SJSA1 (cell line): ENCODE measurements at places on chromosomes 2 and 18.
A peak's percentile ranks its signal among the peaks of the same experiment; 100 is the strongest.

- H3K27me3 ChIP-seq = no peaks in the 10 kb centered on the region
- no peak for DNase-seq
- peaks cover 53% of the 10 kb centered on the region for H3K4me1 ChIP-seq
- H3K27ac ChIP-seq = no peak overlapping the region
- peaks cover 10% of the 10 kb centered on the region for H3K36me3 ChIP-seq
These were observed 2.5 kb downstream of the TMBIM1 start for GRCh38 chr2:218289639-218290315.

- no peak overlapping the region for H3K4me3 ChIP-seq
- no peak for DNase-seq
- no peak overlapping the region for H3K27ac ChIP-seq
- H3K36me3 ChIP-seq = no peaks in the 10 kb centered on the region
These were observed 52.4 kb downstream of the BABAM2 start for GRCh38 chr2:27942612-27943547.

- H3K27me3 ChIP-seq = no peaks in the 10 kb centered on the region
- peak; percentile 31 for DNase-seq
- H3K27ac ChIP-seq = 0 out of 2 replicates have a peak overlapping the region, but pooled peaks have one; percentile 5
- H3K4me3 ChIP-seq = no peak overlapping the region
- H3K36me3 ChIP-seq = no peaks in the 10 kb centered on the region
- peaks cover 12% of the 10 kb centered on the region for H3K4me1 ChIP-seq
These were observed 138.8 kb downstream of the BCL11A start for GRCh38 chr2:60414495-60415138.

- H3K36me3 ChIP-seq = peaks cover 36% of the 10 kb centered on the region
- no peak overlapping the region for H3K4me3 ChIP-seq
- no peak overlapping the region for H3K27ac ChIP-seq
- H3K4me1 ChIP-seq = peaks cover 9% of the 10 kb centered on the region
These were observed 9.6 kb downstream of the COL6A3 start for GRCh38 chr2:237404413-237404812.
